ENCODE measurements at places on chromosomes 3 and 15.
A peak's percentile ranks its signal among the peaks of the same experiment; 100 is the strongest.

- no peak for ATAC-seq
Observed at GRCh38 chr15:82060817-82061216, 15.0 kb upstream of the MEX3B start.

DNA sequence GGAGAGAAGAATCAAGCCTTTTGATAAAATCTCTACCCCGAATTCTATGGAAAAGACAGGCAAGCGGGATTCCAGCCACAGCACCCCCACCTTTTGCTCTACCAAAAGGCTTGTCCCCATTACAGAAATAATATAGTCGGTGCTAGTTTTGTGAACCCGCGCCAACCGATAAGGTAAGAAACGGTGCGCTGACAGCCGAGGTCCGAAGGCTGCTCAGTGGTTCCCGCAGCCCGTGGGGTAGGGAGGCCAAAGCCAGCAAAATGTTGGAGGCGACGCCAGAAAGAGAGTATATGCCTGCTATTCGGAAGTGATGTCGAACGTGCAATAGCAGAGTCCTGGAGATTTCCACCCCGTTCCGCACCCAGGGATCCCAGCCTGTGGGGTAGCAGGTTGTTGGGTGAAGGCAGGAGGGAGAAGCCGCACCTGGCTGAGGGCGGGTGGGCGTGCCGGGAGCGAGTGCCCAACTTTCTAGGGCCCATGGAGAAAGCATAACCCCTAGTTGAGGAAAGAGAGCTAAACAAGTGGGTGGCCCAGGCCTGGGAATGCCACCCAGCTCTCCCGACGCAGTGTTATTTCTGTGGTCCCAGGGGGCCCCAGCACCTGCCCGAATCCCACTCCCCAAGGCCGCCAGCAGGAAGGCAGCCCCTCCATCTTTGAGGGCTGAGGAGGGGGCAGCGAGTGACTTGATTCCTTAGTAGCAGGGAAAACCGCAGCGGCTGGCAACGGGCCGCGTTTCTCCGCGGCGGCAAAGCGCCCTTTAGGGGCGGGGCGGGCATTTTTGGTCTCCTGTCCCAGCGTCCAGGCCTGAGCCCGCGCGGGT is 7.9 kb upstream of the SOX2 start:
- ATAC-seq, result no peak

DNA sequence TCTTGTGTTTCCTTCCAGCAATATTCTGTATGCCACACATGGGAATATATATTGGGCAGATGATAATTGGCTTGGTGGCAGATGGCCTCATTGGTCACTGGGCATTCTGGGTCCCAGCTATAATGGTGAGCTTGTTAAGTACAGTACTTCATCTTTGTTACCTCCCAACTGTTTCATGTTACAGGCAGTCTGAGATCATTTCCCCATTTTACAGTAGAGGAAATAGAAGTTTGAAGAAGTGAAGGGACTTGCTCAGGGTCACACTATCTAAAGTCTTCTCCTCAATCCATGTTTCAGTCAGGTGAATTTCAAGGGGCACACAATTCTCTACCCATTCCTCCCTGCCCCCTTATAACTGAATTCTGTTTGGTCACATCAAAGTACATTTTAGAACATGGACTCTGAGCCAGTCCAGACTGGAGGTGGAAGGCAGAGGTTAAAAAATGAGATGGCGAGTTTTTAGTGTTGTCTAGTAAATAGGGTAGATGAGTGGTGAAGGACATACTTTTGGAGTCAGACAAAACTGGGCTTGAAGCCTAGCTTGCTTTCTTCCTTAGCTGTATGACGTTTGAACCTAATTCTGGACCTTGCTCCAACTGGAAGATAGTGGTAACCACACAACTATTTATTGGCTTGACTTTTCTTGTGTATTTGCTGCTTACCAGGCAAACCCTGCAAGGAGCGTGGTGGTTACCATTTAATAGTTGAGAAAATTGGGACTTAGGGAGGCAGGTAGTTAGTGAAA is 2.5 kb downstream of the EEFSEC start:
- ATAC-seq, result no peak

- ATAC-seq, result no peak
Observed at GRCh38 chr15:98529205-98530145, 118.9 kb upstream of the IGF1R start.

DNA sequence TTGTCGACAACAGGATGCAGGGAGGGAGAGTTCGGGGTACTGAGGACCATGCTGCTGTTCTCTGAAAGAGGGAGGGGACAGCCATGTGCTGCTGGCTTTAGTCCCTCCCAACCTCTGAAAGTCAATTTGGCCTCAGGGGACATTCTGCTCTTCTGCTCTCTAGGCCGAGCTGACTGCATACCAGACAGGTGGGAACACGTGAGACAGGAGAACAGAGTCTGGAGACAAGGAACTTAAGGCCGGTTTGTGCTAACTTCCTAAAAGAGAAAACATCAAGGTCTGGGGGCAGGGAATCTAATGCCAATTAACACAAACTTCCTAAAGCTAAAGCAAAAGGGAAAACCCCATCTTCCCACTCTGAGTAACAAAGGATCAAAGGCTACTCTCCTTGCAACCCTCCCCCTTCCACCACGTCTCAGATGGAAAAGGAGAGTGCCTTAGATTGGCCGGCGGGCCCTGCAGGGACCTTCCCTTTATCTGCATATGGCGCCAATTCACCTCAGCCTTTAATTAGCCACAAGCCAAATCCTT is 41.0 kb downstream of the SLCO2A1 start:
- ATAC-seq, result no peak

DNA sequence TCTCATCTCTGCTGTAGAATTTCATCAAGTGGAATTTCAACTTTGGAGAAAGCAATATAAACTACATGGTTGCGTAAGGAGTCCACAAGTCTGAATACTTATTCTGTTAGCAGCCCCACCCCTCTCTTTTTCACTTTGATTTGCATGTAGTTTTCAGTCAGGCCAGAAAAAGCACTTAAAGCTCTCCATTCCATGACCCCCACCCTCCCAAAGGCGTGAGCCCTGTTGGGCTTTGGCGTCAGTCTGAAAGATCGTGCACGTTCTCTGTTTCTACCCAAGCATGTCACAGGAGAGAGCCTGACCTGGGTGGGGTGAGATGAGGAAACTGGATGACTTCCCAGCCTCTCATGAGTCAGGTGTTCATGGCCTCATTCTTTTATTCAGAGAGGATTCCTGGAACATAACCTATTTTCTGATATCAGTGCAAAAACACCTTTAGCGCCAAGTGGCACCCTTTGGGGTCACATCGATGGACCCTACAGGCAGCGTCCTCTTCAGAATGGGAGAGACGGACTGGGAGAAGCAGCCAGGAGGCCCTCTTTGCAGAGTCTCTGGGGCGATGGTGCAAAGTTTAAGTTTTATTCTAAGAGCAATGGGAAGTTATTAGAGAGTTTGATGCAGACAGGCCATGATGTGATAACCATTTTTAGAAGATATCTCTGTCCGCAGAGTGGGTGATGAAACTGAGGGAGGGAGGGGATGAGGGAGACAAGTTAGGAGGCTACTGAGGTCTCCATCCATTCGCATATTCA is 55.8 kb downstream of the LSM3 start:
- no peak for ATAC-seq

DNA sequence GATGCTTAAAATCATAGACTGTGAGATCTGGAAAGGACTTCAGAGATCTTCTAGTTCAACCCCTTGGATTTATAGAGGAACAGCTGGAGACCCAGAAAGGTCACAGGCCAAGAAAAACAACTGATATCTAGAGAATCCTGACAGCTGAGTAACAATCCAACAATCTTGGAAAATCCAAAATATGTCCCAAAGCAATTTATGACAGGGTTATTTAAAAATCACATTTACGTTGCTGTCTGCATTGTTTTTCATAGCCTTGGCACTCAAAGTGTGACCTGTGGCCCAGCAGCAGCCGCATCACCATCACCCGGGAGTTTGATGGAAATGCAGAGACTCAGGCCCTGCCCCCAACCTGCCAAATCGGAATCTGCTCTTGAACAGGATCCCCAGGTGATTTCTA is 78.8 kb downstream of the FBN1 start:
- ATAC-seq, result no peak

GRCh38 chr3:119681279-119681678 is 4.1 kb upstream of the COX17 start:
- no peak for ATAC-seq

DNA sequence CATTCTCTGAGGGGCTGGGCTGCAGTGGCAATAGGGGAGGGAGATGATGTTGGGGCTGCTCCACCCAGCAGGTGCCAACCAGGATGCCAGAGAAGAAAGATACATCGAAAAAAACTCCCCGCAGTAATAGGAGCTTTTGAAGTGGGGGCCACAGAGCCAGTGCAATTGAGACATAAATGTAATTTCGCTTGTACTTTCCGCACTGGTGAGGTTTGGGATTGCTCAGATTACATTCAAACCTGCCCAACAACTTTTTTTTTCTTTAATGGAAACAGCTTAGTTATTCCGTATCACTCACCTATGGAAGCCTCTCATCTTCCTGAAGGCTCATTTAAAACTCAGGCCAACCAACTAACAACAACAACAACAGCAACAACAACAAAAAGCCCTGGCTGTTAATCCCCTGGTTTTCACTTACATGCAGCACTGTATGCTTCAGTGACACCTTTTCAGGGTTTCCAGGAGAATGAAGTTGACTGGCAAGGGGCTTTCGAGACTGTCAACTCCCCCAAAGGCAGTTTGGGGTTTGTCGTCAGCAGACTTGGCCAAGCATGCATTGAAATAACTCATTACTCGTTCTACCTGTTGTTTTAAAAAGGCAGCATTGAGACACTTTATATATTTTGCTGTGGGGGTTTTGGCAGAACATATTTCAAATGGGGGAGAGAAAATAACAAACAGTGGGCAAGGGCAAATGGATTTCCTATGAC is 163.8 kb downstream of the EBLN2 start:
- no peak for ATAC-seq

GRCh38 chr3:127835993-127836882 is 13.9 kb upstream of the MGLL start:
- ATAC-seq, result no peak

- no peak for ATAC-seq
Observed at GRCh38 chr15:85116925-85117646, 135.4 kb downstream of the PDE8A start.

GRCh38 chr3:160213191-160213590 is 12.0 kb upstream of the C3orf80 start:
- ATAC-seq, result no peak

GRCh38 chr3:51684971-51685751 is 14.1 kb downstream of the TEX264 start:
- no peak for ATAC-seq

GRCh38 chr3:74331711-74332110 is 282.7 kb downstream of the CNTN3 start:
- no peak for ATAC-seq

DNA sequence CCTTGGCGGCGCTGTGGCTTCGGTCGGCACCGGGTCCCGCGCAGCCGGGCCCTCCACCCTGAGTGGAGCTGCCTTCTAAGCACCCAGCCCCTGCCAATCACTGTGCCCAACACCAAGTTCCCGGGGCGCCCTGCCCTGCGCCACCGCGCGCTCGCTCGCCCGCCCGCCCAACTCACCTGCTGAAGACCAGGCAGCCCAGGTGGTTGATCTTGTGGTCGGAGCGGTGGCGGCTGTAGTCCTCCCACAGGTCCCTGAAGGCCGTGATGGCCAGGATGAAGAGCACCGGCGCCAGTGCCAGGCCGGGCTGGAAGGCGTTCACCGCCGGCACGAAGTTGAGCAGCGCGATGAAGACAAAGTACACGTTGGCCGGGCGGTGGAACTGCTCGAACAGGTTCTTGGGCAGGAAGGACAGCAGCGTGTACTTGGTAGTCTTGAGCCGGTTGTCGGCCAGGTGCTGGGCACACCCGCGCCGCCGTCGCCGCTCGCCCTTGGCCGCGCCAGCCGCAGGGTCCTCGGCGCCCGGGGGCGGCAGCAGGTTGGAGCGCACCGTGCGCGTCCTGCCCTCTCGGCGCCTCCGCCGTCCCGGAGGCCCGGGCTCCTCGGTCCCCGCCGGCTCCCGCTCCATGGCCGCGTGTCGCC is 536 bp downstream of the ATP10A start:
- peak; percentile 60 for ATAC-seq
